ENCODE measurements at places on chromosomes 16 and 17. TPM values are rescaled to one million over a fixed set of nuclear protein-coding genes. Genes with fewer than 3 reads are reported as not detected.

Gene CRYM
- 2.0 TPM for total RNA-seq

Gene PRKAR1A
- 308 TPM for total RNA-seq

Gene OTOA
- total RNA-seq, result 0.09 TPM

Gene KRTAP4-3
- not detected for total RNA-seq

Gene TMEM220
- 6.2 TPM for total RNA-seq

Measured in fibroblast of the aortic adventitia (primary cell).